ENCODE measurements at places on chromosomes 3 and 15.

DNA sequence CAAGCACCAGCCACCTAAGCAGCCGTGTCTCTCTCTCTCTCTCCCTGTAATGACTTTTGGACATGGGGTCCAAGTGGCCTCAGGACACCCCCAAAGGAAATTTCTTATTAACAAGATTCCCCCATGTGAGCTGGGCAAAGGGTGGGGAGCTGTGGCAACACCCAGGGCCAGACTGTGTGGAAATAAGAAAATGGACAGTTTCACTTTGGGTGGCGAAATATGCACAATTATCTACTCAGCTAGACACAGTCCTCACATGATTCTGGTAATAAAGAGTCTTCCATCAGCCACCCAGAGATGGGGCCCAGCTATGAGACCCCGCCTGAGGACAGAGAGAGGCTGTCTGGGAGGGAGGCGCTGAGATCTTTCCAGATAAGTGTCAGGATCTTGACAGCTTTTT lies 96.8 kb upstream of the TPM1 start:
- DNase-seq, result no peak

- no peak for DNase-seq
Observed at GRCh38 chr3:186511245-186511644, 32.9 kb downstream of the CRYGS start.

GRCh38 chr15:47796339-47796738 lies 79.0 kb downstream of the SEMA6D start:
- DNase-seq, result no peak

DNA sequence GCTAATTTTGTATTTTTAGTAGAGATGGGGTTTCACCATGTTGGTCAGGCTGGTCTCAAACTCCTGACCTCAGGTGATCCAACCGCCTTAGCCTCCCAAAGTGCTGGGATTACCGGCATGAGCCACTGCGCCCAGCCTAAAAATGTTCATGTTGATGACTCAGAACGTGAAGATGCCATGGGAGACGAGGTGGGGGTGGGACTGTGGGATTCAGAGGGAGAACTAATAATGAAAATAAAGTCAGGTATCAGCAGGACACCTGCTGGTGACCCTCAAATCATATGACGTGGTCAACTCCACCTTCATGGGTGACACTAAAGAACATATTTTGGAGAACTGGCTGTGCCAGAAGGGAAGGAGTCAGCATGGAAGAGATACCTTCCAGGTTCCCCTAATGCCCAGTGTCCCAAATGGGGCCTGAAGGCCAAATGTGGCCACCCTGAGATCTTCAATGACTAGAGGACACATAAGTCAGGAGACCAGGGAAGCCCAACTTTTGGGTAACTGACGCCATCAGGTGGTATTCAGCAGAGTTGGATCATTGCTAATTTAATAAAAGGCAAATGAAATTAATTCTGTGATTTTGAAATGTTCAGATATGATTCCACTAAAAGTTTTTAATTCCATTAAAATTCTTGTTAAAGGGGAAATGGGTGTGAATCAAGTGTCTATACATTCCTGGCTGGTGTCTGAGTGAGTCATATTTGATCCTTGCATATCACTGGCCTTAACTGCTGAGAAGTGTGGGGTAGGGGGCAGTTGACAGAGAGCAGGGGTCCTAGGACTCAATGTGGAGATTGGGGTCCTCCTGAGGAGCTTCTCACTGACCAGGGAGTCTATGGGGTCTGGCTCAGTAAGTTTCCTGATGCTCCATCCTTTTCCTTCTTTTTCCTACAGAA lies 88.6 kb upstream of the GSK3B start:
- DNase-seq, result no peak

DNA sequence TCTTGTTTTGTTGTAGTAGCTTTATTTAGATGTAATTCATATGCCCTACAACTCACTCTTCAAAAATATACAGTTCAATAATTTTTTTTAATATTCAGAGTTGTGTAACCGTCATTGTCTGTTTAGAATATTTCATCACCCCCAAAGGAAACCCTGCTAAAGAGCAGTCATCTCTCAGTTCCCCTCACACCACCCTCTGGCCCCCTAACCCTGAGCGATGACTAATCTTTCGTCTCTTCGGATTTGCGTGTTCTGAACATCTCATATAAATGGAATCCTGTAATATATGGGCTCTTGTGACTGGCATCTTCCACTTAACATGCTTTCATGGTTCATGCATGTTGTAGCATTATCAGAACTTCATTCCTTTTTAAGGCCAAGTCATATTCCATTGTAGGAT lies 183.8 kb downstream of the ATG7 start:
- no peak for DNase-seq

- no peak for DNase-seq
Observed at GRCh38 chr3:54225841-54226528, 103.6 kb downstream of the CACNA2D3 start.

- no peak for DNase-seq
Observed at GRCh38 chr15:68445351-68445750, 13.4 kb upstream of the ITGA11 start.

GRCh38 chr3:119195911-119196310 lies 22.5 kb downstream of the UPK1B start:
- DNase-seq, result no peak

GRCh38 chr3:70517124-70517890 lies 204.9 kb upstream of the MDFIC2 start:
- DNase-seq, result no peak

DNA sequence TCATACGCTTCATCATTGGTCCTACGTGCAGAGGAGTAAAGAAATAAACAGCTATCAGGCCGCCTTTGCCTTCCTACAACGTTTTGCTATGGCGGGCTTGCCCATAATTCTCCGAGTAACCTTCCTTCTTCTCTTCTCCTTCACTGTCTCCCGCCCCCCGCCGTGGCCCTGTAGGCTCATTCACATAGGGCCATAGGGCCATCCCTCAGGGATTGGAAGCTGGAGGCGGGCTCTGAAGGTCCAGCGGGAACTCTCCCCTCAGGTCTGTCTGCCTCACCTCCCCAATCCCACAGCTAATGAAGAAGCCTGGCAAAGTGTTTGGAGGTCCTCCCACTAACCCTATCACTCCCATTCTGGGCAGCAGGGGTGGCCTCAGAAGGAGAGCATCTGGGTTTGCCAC lies 43.6 kb downstream of the SEMA5B start:
- DNase-seq, result no peak

- DNase-seq, result no peak
Observed at GRCh38 chr15:71187526-71187925, 72.3 kb downstream of the THSD4 start.

DNA sequence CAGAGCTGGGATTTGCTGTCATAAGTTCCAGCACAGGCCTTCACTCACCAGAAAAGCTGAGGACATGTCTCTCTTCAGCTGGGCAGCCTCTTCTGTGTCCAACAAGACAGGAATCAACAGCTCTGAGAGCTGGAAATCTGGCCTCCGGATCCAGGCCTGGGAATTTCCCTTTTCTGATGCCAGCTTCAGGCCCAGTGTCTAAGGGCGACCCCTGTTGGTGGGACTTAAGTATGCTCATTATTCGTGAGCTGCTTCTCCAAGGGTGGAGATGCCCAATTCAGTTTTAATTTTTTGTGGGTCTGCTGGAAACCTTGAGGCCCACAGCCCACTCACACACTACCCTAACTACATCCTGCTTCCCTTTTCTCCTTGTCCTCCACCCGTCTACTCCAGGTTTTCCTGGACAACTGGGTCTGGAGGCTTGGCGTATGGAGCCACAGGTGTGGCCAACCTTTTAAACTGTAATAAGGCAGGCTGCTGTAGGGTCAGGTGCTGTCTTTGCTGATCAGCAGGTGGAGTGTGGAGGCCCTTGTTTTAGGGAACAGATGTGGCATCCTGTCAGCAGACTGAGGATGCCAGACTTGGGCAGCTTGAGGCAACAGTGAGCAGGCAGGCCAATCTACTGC lies 2.6 kb upstream of the CEMIP start:
- no peak for DNase-seq

DNA sequence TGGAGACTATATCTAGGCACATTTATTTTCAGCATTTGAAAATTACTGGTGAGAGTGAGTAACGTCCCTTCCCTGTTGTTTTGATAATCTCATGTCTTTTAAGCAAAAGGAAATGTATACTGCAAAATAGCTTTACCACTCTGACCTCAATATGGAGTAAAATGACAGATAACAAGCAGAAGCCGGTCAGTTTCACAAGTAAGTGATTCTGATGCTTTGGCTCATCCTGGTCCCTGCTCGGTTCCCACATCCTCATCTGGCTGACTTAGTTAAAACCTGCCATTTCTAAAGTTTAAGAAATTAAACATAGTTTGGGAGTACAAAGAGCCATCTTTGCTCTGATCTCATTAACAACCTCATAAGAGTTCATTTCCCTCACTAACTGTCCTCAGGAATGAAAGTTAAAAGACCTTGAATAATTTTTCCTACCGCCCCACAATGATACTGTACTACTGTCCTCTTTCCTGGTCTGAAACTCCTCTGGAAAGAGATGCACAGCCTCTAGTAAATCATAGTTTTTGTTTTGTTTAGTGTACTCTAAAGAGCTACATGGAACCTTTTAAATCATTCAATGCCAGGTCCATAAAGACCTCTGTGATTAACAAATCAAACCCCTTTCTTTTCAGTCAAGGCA lies 72.3 kb upstream of the ICE2 start:
- DNase-seq, result no peak

DNA sequence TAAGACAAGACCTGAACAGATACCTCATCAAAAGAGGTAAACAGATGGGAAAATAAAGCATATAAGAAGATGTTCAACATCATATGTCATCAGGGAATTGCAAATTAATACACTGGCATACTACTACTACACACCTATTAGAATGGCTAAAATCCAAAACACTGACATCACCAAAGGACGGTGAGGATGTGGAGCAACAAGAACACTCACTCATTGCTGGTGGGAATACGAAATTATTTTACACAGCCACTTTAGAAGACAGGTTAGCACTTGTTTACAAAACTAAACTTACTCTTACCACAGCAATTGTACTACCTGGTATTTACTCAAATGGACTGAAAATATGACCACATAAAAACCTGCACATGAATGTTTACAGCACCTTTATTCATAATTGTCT lies 119.6 kb downstream of the GSK3B start:
- DNase-seq, result no peak

DNA sequence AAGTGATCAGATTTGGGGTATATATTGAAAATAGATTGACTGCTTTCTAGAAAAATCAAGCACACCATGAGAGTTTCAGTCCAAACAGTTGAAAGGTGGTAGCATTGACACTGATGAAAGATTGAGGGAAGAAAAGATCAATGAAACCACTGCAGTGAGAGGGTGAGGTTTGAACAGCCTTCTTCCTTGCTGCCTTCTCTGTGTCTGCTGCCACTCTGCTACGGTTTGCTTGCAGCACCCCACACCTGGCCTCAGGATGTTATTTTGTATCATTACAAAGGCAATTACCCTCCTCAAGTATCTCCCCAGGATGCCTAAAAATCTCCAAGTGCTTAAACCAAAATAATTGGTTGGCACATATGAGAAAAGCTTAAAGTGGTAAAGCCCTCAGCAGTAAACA lies 683.6 kb upstream of the ARPP21 start:
- no peak for DNase-seq

DNA sequence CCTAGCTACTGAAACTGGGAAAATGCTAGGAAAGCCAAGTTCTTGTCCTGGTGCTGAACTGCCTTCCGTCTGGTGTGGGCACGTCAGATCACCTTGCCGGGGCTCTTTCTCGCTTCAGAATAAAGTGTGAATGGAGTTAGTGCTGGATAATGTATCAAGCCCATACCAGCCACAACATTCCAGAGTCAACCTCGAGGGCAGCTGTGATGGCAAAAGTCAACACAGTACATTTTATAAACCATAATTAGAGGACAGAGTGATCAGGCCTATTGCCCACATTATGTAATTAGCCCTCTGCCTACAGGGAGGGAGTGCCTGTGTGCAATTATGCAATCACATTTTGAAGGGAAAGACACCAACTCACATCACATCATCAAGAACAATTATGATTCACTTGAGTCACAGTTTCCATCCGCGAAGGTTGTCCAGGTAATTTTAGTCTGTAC lies 165.2 kb downstream of the RORA start:
- DNase-seq, result peak; percentile 89

- no peak for DNase-seq
Observed at GRCh38 chr3:13194285-13195209, 121.3 kb upstream of the IQSEC1 start.

GRCh38 chr3:121995161-121996137 lies 26.6 kb downstream of the ILDR1 start:
- DNase-seq, result no peak

- DNase-seq, result no peak
Observed at GRCh38 chr3:13878281-13879101, 1.4 kb downstream of the WNT7A start.

DNA sequence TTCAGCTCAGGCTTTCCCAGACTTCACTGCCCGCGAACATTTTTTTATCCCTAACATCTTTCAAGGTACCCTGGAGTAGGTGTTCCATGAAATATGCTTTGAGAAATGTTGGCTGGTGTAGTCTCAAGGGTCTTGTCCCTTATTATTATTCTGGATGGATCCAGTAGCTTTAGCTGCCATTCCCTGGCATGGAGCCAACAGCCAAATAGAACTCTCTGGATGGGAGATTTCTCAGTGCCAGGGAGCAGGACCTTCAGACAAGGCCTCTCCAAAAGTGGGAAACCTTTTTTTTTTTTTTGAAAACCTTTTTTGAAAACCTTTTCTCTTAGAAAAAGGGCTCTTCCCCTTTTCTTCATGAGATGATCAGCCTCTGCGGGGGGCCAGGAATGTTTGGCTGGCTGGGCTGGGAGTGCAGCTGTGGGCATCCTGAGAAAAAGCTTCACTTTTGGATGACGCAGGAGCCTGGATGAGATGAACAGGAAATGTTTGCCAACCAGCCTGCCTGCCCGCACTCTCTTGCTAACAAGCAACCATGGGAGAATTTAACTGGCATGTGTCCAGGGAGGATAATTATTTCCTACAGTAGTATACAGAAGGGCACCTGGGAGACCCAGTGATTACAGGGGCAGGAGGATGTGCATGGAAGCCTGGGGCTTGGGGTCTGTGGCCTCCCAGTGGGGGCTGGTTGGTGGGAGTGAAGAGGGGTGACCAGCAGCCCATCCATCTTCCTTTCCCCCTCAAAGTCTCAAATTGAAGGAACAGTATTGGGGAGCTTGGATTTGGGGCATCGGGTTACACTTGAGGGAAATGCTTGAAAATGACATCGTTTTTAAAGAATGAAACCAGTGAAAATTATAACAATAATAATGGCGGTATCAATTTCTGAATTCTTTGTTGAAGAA lies 109.1 kb upstream of the LRIG1 start:
- peak; percentile 28 for DNase-seq

- no peak for DNase-seq
Observed at GRCh38 chr15:64144192-64144564, 7.4 kb upstream of the SNX22 start.

- no peak for DNase-seq
Observed at GRCh38 chr3:177330779-177331178, 133.5 kb upstream of the TBL1XR1 start.

- no peak for DNase-seq
Observed at GRCh38 chr3:105982207-105982606, 113.4 kb upstream of the CBLB start.

GRCh38 chr3:186534113-186534669 lies 10.0 kb downstream of the CRYGS start:
- no peak for DNase-seq

- DNase-seq, result no peak
Observed at GRCh38 chr3:46196261-46196957, 11.7 kb downstream of the CCR1 start.

GRCh38 chr3:9779721-9780457 lies 10.1 kb upstream of the CAMK1 start:
- DNase-seq, result no peak
